Activated naive CD8-positive, alpha-beta T cell treated with anti-CD3 and anti-CD28 coated beads for 36 hours (primary cell): ENCODE measurements at places on chromosomes 1 and 21. TPM values are rescaled to one million over a fixed set of nuclear protein-coding genes. Genes with fewer than 3 reads are reported as not detected.

The ACOT11 gene
- total RNA-seq = 1.0 TPM

The WNT3A gene
- total RNA-seq = not detected

DNA sequence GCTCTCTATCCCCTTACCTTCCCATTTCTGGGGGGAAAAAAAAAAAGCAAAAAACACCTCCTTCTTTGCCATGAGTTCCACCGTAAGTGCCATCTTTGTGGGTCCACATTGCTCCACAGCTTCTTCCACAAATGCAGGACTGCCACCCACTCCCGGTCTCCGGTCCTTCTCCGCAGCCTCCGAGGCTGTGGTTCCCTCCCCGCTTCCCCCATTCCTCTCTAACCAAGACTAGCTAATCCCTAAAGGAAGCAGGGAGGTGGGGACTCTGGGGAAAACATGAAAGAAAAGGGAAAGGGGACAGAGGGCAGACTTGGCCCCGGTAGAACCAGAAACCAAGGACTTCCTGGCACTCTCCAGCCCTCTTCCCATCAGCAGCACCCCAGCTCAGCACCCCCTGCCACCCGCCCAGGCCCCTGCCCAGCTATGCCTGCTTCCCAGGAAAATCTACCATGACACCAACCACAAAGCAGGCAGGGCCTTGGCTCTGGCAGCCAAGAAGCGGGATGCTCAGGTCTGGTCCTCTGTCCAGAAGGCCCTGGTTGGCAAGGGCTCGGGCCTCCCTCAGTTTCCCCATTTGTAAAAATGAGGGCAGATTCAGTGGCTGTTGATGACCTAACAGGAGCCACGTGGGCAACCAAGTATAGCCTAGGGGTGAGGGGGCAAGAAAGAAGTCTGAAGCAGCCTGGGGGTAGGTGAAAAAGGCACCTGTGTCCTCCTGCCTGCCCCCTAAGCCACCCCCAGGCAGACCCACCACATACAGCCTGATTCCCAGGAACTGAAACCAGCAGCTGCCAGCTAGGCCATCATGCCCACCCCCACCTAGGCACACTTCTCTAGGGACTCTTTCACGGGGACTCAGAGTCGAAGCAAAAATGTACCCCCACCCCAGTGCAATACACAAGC, 2.5 kb downstream of the EPHA2 start:
- no peak for DNase-seq

GRCh38 chr1:233361876-233362275, 34.4 kb downstream of the MAP3K21 start:
- no peak for DNase-seq

- DNase-seq = no peak
Measured at GRCh38 chr1:75727571-75727970, 3.1 kb downstream of the ACADM start.
